ENCODE measurements at places on chromosomes 2 and 18.

- DNase-seq, result no peak
These were observed 24.4 kb downstream of the RPL37A start for GRCh38 chr2:216522892-216523502.

DNA sequence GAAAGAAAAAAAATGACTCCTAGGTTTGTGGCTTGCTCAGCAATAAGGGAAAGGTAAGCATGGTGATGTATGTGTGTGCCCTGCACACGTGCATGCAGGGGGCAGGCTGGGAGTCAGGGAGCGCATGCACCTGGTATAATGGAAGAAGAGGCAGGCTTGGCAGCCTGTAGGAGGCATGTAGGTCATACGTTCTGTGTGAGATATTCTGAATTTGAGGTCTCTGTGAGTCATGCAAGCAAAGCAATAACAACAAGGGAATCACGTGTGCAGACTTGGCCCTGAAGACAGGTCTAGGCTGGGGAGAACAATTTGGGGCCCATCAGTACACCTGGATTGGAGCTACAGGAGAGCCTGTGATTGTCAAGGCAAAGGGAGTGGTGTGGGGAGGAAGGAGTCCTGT, 94.5 kb upstream of the TTC39C start:
- DNase-seq, result no peak

DNA sequence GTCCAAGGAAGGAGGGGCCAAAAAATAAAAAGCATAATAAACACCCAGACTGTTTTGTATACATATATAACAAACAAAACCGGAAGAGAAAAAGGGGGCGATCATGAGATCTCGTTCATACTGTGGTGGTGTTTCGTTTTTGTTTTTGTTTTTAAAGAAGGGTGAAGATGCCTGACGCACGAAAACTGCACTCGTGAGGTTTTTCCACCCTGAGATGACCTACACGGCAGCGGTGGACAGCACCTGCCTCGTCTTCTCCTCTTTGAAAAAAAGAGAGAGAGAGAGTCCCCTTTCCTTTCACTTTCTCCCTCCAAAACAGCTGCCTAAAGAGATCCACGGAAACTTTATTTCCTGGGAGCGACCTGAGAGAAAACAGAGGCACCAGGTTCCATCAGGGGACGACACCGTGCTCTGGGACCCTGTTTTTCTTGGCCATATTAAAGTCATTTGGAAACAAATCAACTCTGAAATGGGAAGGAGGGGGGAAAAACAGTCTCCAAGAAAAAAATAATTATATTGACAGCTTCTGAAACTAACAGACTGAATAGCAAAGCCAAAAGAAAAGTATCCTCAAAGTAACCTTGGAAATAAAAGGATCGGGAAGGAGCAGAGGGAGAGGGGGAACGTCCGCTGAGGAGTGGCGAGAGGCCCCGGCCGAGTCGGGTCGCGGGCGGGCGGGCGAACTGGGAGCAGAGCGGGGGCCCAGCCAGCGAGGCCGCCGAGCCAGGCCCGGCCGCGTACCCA, 3.5 kb downstream of the POU3F3 start:
- DNase-seq, result no peak

GRCh38 chr2:176088048-176088936, 4.2 kb upstream of the HOXD13 start:
- DNase-seq, result peak; percentile 61

- DNase-seq, result no peak
These were observed 22.2 kb downstream of the BIN1 start for GRCh38 chr2:127084611-127085316.

DNA sequence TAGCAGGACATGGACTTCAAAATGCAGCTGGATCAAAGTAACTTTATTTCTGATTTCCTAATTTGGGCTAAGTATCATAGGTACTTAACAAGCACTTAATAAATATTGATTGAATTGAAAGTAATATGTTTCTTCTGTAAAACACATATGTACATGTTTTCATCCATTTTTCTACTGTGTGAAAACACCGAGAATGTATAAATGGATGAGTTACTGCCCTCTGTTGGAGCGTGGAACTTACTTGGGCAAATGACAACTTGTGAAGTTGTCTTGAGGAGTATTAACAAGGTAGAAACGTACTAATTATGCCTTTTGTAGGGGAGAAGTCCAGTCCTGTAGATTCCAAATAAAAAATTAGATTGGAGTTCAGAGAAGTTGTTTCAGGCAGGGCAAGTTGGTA, 87.2 kb downstream of the PHLPP1 start:
- DNase-seq, result no peak

DNA sequence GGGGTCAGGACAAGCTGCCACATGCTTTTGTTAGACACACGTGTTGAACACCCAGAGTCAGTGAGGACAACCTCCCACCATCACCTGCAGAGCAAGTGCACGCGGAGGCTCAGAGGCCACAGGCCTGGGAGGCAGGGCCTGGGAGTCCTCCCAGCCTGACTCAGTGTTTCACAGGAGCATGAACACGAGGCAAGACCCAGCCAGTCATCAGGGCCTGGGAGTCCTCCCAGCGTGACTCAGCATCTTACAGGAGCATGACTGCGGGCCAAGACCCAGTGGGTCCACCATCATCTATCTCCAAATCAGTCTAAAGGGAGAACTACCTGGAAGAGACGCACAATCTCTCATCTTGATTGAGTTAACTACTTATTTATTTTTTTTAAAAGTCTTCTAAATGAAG, 112.6 kb upstream of the PXDN start:
- DNase-seq, result no peak

GRCh38 chr2:239625971-239626734, 225.3 kb upstream of the HDAC4 start:
- no peak for DNase-seq

DNA sequence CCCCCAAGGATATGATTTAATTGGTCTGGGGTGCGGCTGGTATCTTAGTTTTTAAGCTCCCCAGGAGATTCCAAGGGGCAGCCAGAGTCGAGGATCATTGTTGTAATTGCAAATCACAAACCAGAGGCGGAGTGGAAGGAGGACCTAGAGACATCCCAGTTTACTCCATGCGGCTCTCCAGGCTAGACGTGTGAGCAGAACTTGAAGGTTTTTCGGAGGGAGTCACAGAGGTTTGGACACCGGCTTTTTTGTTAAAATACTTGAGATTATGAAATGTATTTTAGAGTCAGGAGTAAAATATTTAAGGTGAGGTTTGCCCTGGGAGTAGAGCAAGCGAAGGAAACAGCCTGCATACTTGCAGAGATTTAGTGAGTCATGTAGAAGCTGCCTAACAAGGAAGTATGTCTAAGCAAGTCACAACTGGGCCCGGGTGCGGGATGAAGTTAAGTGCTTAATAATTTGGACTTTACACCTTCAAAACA, 39.5 kb downstream of the TGOLN2 start:
- DNase-seq, result no peak

DNA sequence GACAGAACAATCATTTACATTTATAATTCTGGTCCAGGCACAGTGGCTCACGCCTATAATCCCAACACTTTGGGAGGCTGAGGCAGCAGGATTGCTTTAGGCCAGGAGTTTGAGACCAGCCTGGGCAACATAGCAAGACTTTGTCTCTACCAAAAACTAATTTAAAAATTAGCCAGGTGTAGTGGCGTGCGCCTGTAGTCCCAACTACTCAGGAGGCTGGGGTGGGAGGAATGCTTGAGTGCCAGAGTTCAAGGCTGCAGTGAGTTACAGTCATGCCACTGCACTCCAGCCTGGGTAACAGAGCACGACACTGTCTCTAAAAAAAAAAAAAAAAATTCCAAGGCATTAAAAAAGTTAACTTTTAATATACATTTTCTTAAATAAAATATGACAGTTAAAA, 88.1 kb downstream of the PLEKHM3 start:
- DNase-seq, result no peak

DNA sequence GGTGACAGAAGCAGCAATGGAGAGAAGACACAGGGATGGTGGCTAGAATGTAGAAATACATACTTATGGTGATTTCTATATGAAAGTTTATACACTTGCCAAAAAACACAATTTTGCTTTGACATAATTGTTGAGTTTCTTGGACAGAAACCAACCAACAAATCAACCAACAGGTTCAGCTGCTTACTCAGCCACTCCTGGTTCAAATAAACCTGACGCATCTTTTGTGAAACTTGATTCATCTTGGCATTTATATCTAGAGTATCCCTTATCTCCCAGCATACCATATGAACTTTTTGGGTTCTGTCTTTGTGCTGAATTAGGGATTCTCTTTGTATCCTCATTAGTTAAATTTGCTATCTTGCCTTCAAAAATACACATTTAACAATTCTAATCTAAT, 54.1 kb upstream of the ERBB4 start:
- no peak for DNase-seq

DNA sequence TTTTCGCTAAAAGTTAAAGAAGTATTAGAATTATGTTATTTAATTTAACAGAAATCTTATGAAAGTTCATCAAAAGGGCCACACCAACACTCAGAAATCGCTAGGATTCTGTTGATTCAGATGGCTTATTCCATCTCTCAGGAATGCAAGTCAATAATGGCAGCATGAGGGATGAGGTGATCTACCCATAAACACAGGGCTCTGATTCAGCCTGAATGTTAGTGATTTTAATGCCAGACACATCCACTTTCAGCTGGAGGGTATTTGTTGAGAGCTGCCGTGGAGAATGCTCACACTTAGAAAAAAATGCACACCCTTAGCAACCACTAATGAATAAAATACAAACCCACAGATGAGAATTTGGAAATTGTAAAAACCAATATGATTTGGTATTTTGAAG, 173.3 kb upstream of the ERBB4 start:
- DNase-seq, result no peak

DNA sequence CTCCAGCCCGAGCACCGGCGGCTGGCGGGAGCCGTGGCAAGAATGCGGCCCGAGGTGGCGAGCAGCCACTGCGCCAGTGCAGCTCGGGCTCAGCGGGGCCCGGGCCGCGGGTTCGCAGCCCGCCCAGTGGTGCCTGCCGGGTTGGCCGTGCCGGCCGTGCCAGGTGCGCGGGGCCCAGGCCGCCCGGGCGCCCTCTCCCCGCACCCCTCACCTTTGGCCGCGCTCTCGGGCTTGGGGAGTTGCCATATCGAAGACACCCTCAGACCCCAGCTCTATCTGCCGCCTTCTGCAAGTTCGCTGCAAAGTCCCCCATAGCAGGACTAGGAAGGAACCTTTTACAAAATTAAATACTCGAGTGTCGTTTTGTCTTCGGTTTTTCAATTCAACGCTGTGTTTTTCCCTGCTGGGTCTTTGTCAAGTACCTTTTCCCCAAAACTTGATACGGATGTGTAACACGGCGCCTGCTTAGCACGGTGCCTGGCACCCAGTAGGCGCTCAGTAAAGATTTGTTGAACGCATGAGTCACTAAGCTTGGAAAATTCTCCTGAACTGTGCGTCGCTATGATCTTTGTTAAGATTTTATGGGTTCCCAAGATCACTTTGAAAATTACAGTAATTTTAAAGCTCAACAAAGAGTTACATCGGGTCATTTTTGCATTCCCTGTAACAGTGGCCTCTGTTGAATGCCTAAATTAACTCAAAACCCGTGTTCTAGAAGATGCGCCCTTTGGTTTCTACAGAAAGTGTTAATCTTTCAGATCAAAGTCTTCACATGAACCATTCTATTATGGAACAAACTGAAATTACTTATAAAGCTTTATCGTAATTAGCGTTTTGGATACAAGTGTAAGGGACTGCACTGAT, 750 bp downstream of the STRADB start:
- DNase-seq, result no peak

DNA sequence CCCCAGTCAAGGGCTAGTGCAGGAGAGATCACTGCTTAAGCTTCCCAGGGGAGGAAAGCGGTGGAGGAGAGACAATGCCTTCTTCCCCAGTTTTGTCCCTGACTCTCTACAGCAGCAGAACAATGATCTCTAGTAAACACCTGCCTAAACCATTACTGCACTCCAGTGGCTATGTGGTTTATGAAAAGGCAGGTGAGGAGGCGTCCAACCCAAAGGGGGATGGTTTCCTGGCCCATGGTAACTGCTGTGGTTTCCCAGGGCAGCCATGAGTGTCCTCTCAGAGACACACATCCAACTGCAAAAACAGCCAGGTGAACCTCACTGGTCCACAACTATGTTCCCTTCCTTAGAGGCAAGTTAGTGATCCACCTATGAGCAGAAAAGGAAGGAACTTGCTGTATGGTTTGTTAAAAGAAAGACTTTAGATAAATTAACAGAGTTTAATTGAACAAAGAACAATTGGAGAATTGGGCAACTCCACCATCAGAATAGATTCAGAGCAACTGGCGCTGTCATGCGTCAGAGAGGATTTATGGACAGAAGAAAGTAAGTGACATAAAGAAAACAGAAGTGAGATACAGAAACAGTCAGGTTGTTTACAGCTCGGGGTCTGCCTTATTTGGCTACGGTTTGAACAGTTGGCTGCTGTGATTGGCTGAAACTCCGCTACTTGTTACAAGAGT, 4.8 kb upstream of the TTC39C start:
- DNase-seq, result peak; percentile 96

GRCh38 chr2:64586883-64587481, 62.9 kb downstream of the AFTPH start:
- DNase-seq, result peak; percentile 34

DNA sequence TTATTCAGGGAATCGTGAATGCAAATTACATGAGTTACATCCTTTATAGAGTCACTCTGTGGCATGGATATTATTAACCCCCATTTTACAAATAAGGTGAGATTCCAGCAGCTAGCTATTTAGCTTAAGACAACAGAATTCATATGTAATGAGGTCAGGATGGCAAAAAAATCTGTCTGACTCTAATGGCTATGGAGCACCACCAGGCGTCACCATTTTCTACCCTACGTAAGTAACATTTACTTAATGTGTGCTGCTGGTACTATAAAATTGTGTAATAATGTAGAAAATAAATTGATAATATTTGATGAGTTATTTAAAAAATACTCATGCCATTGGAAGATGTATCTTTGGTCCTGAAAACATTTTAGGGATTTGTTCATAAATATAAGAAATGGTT, 2040.1 kb upstream of the LRRTM1 start:
- DNase-seq, result no peak

DNA sequence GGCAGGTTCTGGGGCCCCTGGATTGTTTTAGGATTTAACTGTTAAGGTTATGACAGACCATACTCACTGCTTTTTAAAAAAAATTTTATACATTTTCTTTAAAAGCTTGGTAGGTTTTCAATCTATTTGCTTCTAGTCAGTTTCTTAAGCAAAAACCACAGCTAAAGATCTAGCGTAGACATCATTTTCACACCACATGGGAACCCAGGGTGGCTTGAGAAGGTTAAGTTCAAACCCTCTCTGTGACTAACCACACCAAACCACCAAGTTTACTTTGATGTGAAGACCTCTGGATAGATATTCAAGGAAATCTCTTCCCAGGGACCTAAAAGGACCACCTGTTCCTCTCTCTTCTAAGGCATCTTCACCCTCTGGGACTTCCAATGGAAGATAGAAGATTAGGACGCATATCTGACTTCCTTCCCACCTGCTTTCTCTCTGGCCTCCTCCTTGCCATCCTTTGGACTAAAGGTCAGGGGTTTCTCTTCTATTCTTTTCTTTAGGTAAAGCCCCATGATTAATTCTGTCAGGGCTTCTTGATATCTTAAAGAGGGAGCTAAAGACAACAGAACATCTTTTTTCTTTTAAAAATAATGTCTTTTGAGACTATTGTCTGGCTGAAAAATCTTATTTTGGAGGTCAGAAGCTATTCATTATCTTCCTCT, 32.3 kb downstream of the FOSL2 start:
- no peak for DNase-seq
